ENCODE measurements at places on chromosomes 1 and 21.
A peak's percentile ranks its signal among the peaks of the same experiment; 100 is the strongest.

GRCh38 chr1:208189183-208189582, 55.0 kb downstream of the PLXNA2 start:
- DNase-seq = no peak

DNA sequence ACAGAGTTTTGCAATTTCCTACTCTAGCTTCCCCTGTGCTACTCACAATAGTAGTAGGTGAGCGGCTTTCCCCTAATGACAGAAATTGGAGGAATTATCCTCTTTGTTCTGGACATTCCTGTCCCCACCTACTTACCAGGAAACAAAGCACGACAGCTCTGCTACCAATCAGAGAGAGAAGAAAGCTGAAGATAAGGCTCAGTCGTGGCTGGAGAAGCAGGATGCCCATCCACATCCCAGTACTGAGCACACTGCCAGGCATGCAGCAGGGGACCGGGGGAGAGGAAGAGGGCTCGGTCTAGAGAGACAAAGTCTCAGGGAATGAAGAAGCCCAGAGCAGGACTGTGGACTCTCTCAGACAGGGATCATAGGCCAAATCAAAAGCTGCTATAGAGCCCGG, 134.1 kb upstream of the KRTAP19-8 start:
- DNase-seq = no peak

GRCh38 chr1:109040989-109041620, 797 bp downstream of the WDR47 start:
- peak; percentile 9 for DNase-seq

- DNase-seq = no peak
These were observed 37.6 kb upstream of the BTG3 start for GRCh38 chr21:17650292-17650691.

DNA sequence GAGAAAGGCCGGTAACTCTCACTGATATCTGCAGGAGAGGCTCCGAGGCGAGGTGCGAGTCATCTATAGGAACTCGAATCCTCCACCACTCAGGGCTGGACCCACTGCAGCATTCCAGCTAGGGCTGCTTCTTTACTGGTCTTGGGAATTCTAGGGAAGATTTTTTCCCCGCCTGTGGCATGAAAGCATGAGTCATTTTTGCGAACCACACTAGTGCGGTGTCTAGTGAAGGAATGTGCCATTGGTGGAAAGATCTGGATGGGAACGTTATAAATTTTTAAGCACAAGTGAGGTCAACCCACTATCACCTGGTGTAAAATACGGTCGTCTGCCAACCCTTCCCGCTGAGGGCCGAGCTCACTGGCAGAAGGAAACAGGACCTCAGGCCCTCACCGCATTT, 49.7 kb downstream of the SYF2 start:
- no peak for DNase-seq

- DNase-seq = no peak
These were observed 22.5 kb downstream of the INTS3 start for GRCh38 chr1:153750026-153750995.

DNA sequence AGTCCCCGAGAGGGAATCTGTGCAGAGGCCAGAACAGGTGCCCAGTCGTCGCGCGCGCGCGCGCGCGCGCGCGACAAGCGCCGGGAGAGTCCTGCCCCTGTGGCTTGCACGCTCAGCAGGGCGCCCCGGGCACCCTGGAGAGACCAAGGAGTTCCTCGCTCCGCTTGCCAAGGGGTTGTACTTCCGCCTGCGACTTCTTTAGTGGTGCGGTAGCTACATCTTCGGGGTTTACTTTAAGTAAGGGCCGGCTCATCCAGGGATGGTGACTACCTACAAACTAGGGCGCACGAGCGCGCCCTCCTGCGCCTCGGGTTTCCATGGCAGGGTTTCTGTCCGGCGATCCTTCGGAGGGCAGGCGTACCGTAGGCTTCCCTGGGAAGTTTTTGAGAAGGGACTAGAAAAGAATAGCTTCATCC, 1.4 kb downstream of the LHX4 start:
- no peak for DNase-seq

- no peak for DNase-seq
These were observed 74.3 kb upstream of the PAX7 start for GRCh38 chr1:18556364-18556763.

- DNase-seq = no peak
These were observed 359.8 kb downstream of the DUSP10 start for GRCh38 chr1:221381910-221382623.

GRCh38 chr1:82565146-82565545, 764.4 kb downstream of the ADGRL2 start:
- no peak for DNase-seq

DNA sequence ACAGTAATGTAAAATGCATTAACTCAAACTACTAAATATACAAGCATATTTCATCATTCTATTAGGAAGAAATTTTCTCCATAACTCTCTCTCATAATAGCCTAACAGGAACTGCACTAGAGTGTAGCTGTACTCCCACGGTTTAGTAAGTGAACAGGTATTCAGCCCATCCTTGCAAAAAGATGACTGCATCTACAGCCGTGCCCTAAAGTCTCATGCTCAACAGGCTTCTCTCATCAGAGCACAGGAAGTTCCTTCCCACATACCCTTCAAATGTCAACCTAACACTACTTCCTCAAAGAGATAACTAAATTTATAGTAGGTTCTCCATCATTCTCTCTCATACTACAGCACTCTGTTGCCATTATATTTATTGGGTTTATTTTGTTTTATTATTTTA, 251.6 kb downstream of the AKT3 start:
- no peak for DNase-seq

- no peak for DNase-seq
These were observed 141.4 kb downstream of the LHX8 start for GRCh38 chr1:75275631-75276030.

- no peak for DNase-seq
These were observed 9.3 kb downstream of the SPATA45 start for GRCh38 chr1:212838145-212838544.

GRCh38 chr1:155383406-155383805, 62.7 kb downstream of the RUSC1 start:
- no peak for DNase-seq

- DNase-seq = no peak
These were observed 40.7 kb upstream of the BCAR3 start for GRCh38 chr1:93722081-93723031.

DNA sequence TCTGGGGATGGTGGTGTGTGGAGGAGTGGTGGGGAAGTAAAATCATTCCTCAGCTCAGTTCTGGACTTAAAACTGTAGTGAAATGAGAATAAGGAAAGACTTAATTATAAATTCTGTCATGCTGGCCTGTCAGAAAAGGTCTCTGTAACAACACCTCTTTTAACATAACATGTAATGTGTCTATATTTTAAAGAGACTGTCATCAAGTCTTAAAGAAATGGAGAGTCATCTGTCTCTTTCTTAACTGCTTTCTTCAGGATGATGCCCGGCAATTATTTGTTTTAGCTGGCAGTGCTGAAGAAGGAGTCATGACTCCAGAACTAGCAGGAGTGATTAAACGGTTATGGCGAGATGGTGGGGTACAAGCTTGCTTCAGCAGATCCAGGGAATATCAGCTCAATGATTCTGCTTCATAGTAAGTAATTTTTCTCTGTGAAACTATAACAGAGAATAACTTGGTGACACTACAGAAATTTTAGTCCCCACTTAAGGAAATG, 30.6 kb downstream of the GNAI3 start:
- no peak for DNase-seq

GRCh38 chr1:203554071-203554470, 60.1 kb downstream of the OPTC start:
- no peak for DNase-seq

DNA sequence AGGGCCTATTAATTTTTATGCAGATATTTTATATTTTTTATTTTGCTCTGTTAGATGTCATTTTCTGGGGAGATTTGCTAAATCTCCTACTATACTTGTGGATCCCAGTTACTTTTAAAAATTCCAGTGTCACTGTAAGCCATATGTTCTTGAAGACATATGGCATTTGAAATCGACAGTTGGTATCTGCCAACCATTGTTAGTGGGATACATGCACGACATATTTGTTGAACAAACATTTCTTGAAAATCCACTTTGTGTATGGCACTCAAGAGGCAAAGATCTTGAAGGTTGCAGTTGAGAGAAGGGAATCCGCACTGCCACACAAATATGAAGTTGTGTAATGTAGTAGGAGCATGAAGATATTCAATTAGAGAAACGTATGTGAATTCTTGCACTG, 287.7 kb downstream of the HHAT start:
- no peak for DNase-seq

DNA sequence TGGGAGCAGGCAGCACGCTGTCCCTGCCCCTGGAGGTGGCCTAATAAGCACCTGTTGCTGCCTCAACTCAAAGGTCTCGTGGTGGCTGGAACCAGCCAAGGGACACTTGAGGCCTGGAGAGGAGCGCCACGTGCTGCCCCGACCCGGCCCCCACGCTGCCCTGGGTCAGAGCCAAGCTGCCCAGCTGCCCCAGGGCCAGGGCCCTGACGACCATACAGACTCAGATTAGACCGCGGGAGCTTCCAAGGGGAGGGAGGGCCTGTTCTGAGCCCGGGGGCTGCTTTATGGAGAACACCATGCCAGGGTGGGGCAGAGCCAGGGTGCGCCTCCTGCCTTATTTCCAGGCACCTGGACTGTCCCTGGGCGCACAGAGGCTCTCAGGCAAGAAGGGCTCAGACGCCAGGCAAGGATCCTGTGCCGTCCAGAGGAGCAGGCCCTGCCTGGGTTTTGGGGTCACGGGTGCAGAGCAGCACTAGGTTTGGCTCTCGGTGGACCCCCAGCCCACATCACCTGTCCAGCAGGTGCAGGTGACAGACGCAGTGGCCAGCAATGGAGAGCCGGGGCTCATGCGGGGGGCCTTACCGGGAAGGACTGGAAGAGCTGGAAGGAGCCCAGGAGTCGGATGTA, 18.6 kb downstream of the KRTAP10-1 start:
- DNase-seq = no peak

DNA sequence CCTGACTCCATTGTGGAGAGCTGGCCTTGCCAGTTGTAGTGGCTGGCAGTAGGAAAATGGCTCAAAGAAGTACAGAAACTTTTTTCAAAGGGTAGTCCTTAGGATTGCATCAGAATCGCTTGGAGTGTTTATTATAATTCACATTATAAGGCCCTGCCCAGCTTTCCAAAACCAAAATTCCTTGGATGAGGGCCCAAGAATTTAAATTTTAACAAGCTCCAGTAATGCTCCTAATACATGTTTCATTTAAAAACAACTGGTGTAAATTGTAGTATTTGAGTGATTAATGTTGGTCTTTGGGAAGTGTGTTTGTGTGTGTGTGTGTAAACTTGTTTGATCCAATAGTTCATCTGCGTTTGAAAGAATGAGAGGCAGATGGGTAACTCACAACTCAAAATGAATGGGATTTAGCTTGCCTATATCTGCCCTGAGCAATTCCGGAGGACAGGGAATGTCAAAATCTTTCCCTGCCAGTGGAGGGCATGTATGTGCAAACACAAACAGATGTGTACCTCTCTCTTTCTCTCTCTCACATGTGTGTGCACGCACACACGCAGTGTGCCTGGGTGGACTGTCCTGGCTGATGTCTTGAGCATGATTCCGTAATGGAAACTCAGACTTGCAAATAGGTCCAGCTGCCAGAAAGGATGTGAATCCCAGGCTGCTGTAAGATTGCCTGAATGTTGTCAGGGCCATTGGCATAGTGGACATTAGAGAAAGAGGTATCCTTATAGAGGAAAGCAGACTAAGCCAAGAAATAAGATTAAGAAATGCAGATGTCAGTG, 293.1 kb downstream of the LMX1A start:
- no peak for DNase-seq

DNA sequence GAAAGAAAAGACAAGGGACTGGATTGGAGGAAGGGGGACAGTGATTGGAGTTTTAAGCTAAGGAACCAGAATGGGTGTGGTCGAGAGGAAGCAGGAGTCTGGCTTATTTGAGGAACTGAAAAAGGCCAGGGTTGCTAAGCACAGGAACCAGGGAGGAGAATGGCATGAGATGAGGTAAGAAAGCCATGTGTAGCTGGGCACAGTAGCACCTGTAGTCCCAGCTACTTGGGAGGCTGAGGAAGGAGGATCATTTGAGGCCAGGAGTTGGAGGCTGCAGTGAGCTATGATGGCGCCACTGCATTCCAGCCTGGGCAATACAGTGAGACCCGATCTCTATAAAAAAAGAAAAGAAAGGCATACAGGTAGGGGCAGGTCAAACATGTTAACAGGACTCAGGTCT, 8.1 kb upstream of the KHDRBS1 start:
- no peak for DNase-seq

DNA sequence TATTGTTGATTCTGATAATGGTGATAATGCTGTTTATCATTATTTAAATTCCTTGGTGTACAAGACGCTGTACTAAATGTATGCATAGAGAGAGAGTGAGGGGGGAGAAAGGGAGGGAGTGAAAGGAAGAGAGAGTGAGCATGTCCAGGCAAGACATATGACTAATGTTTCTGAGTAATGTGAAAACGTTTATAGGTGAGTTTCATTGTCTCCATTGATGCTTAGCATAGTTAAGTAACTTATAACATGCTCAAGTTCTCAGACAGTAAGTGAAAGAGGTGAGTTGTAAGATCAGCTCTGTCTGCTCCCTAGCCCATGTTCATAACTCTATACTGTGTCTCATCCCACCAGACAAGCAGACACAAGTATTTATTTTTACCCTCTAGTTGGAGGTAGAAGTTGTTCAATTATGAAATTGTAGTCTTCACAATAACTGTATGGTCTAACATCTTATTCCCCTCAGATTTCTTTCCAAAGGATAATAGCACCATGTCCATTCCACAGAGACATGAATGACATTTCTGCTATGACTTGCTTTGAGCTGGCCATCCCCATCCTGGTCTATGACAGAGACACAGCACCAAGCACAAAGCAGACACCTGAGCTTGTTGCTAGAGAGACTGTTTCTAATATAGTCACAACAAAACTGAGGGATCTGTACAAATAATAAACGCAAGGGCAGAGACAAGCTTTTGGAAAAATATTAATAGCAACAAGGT, 285.1 kb downstream of the CACNA1E start:
- DNase-seq = no peak

DNA sequence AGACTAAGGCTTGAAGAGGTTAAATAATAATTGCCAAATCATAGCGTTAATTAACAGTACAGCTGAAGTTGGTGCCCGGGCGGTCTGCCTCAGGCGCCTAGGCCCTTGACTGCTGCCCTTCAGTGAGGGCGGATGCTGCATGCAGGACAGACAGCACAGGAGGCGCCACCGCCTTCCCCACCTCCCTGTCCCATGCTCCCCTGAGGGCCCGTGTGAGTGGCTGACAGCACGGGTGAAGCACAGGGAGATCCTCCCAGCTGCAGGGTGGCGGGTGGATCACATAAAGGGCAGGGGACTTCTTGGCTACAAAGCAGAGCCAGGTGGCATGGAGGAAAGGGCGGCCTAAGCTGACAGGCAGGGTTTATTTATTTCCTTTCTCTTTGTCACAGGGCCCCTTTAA, 49.1 kb downstream of the DDX20 start:
- no peak for DNase-seq

- DNase-seq = no peak
These were observed 2.8 kb downstream of the PTPRU start for GRCh38 chr1:29239142-29239541.

GRCh38 chr1:10598389-10598702, 123.6 kb downstream of the PEX14 start:
- DNase-seq = no peak
